ENCODE measurements at places on chromosomes 13 and 19. TPM values are rescaled to one million over a fixed set of nuclear protein-coding genes. Genes with fewer than 3 reads are reported as not detected.

Gene OBI1
- 15.5 TPM for total RNA-seq

Gene ZFP30
- total RNA-seq: 17.6 TPM

Gene CEACAM7
- total RNA-seq: not detected

Gene SYNE4
- not detected for total RNA-seq

Gene KIR3DL1
- not detected for total RNA-seq

Gene TOMM40
- 54.6 TPM for total RNA-seq

Gene ZNF430
- total RNA-seq: 9.9 TPM

Gene IL4I1
- 4.0 TPM for total RNA-seq

Gene TEAD2
- 51.0 TPM for total RNA-seq

Gene CLEC11A
- total RNA-seq: 2.3 TPM

Gene LAIR1
- not detected for total RNA-seq

Gene SPTBN4
- 0.06 TPM for total RNA-seq

Gene SRRM5
- total RNA-seq: not detected

All from bladder microvascular endothelial cell (primary cell).